ENCODE measurements at places on chromosomes 3 and 15. TPM values are rescaled to one million over a fixed set of nuclear protein-coding genes. Genes with fewer than 3 reads are reported as not detected.

Gene CCNB2
- total RNA-seq, result 35.7 TPM

Gene KBTBD12
- total RNA-seq, result under 0.01 TPM

Gene DZIP1L
- total RNA-seq, result 32.0 TPM

Gene FAM219B
- total RNA-seq, result 37.8 TPM

Gene PYDC2
- not detected for total RNA-seq

Gene POLQ
- 2.5 TPM for total RNA-seq

Gene WDR93
- total RNA-seq, result 0.32 TPM

Gene LINS1
- total RNA-seq, result 20.5 TPM

Gene RTP3
- not detected for total RNA-seq

Gene ATR
- total RNA-seq, result 35.0 TPM

Gene GRM2
- total RNA-seq, result under 0.01 TPM

Gene IVD
- 35.7 TPM for total RNA-seq

Gene LHFPL4
- total RNA-seq, result under 0.01 TPM

Gene RCN2
- total RNA-seq, result 82.2 TPM
